Activated T-cell treated with anti-CD3 and anti-CD28 coated beads for 4 hours (primary cell): ENCODE measurements at places on chromosomes 2 and 18.

- DNase-seq: no peak
Measured at GRCh38 chr2:106353676-106354075, 114.5 kb downstream of the RGPD3 start.

DNA sequence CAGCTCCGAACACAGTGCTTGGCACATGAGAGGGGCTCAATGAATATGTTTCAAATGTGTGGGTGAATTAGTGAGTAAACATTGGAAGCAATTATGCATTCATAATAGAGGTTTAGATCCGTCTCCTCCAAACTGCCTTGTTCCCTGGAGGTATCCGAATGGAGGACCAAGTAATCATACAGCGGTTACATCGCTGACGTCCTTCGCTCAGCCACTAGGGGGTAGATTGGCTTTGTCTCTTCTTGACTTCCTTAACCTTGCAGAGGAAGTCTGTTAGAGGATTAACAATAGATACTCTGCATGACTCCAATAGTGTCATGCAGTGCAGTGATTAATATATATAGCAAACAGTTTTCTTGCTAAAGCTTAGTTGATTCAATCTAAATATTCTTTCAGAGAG lies 517.0 kb downstream of the PTPRM start:
- no peak for DNase-seq

GRCh38 chr2:30569946-30570345 lies 122.9 kb downstream of the LCLAT1 start:
- no peak for DNase-seq

GRCh38 chr2:216425008-216425787 lies 12.9 kb downstream of the SMARCAL1 start:
- no peak for DNase-seq
